Nucleus accumbens (tissue), 56 donors: ENCODE measurements at places on chromosomes 1 and 21.

- DNase-seq: peak; percentile 58
Observed at GRCh38 chr1:22808676-22809483, 98.2 kb downstream of the EPHB2 start.

- DNase-seq: no peak
Observed at GRCh38 chr1:174953285-174954072, 46.3 kb upstream of the CACYBP start.

- no peak for DNase-seq
Observed at GRCh38 chr1:247639381-247639981, 34.1 kb downstream of the OR2G3 start.

DNA sequence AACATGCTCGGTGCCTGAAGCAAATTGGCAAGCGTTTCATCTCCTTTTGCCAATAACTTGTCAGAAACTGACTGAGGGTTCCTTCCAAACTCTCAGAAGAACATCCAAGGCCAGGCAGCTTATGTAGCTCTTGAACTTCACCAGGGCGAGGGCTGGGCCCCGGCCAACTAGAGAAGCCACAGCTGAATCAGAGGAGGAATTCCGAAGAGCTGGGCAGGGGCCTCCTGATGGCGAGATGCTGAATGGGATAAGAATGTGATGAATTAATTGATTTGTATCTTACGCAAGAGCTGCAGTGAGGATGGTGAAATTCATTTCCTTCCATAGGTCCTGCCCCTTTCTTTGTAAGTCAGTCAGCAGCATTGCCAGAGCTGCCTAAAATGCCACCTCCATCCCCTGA lies 345.8 kb downstream of the KIF26B start:
- DNase-seq: no peak

DNA sequence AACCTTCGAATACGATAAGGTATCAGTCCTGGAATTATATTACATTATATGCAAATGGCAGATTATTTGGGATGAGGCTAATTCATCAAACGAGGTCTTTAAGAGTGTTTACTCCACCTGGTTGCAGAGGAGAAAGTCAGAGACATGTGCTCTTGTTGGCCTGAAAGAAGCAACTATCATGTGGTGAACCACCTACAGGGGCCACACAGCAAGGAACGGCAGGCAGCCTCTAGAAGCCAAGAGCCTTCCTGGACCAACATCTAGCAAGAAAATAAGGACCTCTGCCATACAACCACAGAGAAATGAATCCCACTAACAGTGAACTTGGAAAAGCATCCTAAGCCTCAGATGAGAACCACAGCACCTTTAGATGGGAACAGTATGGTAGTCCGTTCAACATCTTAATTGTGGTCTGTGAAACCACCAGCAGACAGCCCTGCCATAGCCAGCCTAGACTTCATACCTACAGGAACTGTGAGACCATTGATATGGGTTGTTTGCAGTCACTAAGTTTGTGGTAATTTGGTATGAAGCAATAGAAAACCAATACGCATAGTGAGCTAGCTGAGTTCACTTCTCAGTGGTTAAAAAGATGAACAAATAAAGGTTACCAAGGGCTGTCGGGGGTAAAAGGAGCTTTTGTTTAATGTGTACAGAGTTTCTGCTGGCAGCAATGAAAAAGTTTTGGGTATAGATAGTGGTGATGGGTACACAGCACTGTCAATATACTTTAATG lies 345.7 kb upstream of the RUNX1 start:
- DNase-seq: no peak

- DNase-seq: peak; percentile 54
Observed at GRCh38 chr1:20483833-20484518, 2.0 kb downstream of the CAMK2N1 start.

DNA sequence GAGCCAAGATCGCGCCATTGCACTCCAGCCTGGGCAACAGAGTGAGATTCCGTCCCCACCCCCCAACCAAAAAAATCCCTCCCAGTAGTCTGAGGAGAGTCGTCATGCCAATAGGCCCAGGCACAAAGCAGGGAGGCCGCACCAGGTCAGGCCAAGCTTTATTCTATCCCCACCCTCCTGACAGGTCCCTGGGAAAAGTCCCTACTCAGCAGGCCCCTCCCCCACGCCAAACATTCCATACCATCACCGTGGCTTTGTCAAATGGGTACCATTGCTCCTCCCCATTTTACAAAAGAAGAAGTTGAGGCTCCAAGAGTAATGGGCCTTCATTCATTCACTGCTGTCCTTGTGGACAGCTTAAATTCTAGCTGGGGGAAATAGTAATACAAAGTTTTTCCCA lies 5.3 kb downstream of the GPR3 start:
- DNase-seq: no peak

DNA sequence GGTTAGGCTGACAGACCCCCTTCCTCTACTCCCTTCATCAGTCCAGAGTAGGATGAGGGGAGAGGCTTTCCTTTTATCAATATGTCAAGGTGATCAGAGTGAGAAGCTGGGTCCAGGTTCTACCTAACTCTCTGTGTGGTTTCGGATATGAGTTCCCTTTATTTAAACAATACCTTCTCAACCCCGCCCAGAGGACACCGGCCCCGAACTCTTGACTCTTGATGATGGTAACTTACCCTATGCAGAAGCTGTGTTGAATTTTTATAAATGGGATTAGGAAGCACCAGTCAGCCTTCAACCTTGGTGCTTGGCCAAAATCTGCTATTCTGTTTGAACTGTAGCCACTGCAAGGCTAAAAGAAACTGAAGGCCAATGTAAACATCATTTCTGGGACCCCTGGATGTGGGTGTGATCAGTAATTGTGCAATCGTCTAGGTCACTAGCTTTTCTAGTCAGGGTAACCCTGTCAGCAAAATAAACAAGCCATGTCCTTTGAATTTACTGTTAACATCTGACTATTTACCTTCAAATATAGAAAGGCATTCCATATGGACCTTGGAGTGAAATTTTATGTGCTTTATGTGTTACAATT lies 398.3 kb downstream of the SEC16B start:
- no peak for DNase-seq

- no peak for DNase-seq
Observed at GRCh38 chr1:25198663-25199252, 33.5 kb downstream of the SYF2 start.

GRCh38 chr1:181208083-181208482 lies 119.6 kb downstream of the IER5 start:
- DNase-seq: no peak

- no peak for DNase-seq
Observed at GRCh38 chr1:231376101-231376500, 38.0 kb downstream of the SPRTN start.

DNA sequence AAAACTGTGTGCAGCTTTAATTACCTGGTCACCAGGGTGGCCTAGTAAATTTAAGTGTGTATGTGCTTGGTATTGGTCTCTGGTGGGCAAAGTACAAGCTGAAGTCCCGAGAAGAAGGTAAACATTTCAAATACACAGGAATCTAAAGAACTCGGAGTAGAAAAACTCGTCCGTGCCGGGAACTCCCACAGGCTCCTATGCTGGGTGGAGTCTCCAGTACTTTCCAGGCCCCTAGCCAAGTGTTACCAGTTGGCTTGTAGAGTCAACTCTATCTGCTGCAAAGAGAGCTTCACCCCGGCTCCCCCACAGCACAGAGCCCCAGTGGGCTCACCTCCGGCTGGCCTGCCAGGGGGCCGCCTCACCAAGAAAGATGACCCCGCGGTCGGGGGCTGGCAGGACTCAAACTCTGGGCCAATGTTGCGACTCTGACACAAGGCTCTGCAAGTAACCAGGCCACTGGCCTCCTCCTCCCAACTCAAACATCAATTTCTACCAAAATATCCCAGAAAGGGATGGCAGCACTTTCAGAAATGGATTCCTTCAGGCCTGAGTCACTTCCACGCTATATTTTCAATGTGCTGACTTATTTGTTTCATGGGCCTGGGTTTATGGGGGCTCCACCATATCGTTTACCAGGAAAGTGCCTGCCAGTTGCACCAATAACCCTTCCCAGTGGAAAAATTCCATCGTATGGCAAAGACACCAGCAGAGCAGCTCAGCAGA lies 73.9 kb downstream of the SLC66A1 start:
- no peak for DNase-seq

DNA sequence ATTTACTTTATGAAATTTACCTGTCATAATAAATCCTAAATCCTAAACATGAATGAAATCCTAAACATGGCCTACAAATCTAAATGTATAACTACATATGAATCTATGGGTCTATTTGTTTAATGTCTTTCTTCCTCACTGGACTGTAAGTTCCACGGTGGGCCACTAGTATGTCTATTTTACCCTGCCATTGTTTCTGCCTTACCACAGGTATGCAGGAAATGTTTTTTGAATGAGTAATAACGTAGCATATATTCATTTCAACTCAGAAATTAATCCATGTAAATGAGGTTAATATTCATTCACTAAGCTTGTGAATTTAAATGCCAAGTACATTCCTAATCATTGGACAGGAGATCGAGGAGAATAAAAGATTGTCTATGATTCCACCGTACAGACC lies 35.3 kb downstream of the B3GALNT2 start:
- no peak for DNase-seq

GRCh38 chr21:16536140-16536539 lies 806.4 kb downstream of the USP25 start:
- DNase-seq: no peak

GRCh38 chr1:226696547-226696946 lies 42.5 kb downstream of the ITPKB start:
- DNase-seq: no peak

DNA sequence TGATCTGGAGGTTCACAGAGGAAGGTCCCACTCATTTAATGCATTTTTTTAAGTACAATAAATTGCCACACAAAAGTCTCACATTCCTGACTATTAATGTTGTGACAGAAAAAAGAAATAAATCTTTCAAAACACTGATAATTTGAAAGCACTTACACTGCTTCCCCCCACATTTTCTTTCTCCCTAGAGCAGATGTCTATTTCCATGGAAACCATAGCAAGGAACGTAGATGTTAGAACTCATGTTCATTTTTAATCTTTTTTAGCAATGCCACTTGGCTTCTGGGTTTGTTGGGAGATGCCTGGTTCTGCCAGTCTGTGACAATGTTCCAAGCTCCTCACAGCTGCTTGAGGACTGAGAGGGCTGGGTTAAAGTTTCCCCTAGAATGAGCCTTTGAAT lies 1.9 kb upstream of the STMN1 start:
- no peak for DNase-seq

DNA sequence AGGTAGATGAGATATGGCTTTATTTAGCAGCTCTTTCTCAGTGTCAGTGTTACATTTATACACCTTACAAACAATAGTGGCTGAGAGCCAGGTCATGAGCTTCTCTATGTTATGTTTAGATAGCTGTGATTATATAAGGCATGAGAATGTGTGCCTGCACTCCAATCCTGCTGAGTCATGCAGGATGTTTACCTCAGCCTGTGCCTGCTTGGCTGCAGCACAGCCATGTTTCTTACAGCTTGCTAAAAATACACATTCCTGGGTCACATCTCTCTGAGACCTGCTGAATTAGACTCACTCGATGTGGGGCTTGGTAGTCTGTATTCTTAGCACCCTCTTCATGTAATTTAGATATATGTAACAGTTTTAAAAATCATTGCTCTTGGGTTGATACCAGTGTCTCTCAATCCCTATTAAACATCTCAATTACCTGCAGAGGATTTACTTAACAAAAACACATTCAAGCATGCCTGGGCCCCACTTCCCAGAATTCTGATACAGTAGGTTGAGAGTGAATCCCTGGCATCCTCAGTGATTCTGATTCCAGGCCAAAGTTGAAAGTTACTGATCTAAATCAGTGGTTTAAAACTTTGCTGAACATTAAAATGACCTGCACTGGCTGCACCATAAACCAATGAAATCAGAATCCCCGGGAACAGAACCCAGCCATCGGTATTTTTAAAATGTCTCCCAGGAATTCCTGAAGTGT lies 107.5 kb downstream of the GDAP2 start:
- no peak for DNase-seq

DNA sequence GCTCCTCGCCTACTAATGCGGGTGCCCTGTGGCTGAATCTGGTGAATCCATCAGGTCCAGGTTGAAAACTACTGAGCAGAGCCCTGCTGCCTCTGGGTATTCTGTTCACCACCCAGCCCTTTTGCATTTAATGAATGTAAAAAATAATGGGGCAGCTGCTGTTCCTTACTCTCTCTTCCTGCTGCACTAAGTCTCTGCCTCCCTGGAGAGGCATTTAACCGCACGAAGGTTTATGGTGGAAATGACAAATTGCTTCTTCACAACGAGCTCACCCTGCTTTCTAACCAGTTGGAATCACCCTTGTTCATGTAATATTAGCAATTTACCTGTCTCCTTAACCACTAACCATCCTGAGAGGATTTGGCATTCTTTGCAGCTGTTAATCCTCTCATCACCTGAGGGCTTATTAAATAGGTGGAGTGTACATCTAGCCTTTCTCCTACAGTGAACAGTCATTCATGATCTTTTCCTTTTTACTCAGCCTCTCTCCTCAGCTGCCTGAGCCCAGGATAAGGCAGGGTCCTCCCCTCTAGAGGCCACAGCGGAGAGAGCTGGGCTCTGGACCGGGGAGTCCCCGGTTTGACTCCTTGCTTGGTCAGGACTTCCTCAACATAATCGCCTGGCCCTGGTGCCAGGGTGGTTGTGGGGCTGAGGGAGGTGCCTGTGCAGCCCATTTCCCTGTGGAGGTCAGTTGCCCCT lies 97.6 kb downstream of the NOS1AP start:
- DNase-seq: no peak

GRCh38 chr1:212797681-212798080 lies 6.0 kb downstream of the TATDN3 start:
- DNase-seq: no peak

GRCh38 chr1:228157729-228158126 lies 7.9 kb upstream of the IBA57 start:
- no peak for DNase-seq

GRCh38 chr1:54310439-54311328 lies 95.5 kb downstream of the SSBP3 start:
- no peak for DNase-seq

DNA sequence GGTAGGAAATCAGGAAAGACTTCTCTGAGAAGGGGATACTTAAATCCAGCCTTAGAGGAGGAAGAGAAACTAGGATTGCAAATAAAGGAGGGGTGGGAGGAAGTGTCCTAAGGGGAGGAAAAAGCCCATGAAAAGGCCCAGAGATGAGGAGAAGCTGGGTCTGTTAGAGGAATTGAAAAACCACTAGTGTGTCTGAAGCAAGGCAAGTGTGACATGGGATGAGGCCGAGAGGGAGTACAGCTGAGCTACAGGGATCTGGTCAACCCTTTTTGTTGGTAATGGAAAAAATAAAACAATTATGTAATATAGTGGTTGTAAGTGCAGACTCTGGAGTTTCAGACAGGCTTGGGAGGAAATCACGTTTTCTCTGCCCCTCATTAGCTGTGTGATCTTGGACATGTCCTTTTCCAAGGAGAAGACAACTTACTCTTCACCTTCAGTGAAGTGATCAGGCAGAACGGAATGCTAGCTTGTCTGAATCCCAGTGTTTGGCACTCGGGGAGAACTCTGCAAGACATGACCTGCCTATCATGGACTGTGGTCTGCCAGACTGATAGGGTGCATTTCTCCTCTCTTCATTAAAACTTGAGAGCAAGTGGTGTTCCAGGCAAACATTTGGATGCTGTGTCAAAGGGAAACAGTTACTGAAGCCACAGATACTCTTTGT lies 7.4 kb upstream of the S100A10 start:
- DNase-seq: no peak
